ENCODE measurements at places on chromosomes 5 and 9.

- no peak for DNase-seq
These were observed 13.1 kb downstream of the PSD2 start for GRCh38 chr5:139808481-139809330.

DNA sequence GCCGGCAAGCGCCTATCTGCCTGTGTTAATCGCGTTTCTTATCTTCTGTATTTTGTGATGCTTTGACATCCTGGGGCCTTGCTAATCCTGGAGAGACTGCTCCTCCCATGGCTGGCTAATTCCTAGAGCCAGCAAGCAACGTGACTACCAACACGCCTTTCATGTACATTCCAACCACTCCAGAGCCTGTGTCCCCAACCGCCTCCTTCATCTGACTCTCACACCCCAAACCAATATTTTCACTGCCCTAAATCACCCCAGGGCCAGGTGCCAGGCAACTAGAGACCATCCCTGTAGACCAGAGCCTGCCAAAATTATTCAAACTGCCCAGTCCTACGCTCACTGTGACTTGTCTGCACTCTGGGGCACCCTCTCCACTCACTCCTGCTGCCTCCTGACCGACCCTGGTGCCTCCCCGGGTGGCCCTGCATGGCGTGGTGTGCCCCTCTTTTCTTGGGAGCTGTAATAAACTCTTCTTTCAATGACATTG, 50.5 kb upstream of the COL5A1 start:
- DNase-seq = peak; percentile 18

DNA sequence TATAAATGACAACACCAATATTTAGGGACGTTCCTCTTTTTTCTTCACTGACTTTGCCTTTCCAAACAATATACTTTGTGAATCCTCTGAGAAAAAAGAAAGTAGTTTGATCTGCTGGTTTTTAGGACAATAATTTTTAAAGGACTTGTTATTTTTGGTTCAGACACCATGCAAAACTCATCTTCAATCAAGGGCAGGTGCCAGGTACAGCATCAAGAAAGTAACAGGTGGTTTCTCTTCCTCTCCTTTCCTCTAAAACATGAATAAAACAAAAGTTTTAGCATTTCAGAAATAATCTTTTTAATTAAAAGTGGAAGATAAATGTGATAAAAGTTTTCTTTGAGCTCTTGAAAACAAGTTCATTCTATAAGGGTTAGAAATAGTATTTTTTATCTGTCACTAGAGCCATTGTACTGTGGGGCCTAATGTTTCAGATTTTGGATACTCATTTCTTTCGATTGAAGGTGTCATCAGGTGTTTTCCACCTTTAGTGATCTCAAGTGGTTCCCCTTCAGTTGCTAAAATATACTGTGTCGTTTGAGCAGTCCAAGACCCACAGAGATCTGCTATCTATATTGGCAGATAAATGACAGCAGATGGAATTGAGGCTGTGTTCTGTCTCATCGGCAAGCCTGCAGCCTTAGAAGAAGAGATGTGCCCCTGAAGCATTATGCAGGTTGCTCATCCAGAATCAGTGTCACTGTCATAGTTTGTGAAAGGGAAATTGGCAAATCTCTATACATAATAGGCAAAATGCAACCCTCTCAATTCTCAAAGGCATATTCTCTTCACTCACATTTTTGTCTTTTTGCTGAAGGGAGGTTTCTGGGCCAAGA, 499.7 kb downstream of the PDE4D start:
- no peak for DNase-seq

GRCh38 chr5:177983763-177984583, 12.1 kb downstream of the PROP1 start:
- peak; percentile 89 for DNase-seq

- no peak for DNase-seq
These were observed 259.4 kb downstream of the CRB2 start for GRCh38 chr9:123615381-123615780.

DNA sequence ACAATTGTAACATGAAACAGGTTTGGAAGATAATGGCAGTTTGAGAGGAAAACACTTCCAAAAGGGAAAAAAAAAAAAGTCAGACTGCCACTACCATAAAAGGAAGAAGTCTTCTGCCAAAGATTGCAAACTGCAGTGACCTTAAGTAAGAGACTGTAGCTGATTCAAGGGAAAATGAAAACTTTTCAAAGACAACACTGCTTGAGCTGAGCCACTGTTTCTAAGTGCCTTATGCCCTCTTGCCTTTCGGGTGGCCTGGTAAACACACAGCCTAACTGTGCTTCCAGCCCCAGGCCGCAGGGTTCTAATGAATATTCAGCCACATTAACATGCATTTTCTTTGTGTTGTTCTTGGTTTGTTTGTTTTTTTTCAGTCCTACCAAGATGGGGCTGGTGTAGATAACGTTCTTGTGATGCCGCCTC, 354.6 kb downstream of the BNC2 start:
- DNase-seq = no peak

- DNase-seq = no peak
These were observed 12.1 kb downstream of the ZFAND5 start for GRCh38 chr9:72352911-72353388.

- DNase-seq = no peak
These were observed 5.5 kb upstream of the SET start for GRCh38 chr9:128683340-128684064.

DNA sequence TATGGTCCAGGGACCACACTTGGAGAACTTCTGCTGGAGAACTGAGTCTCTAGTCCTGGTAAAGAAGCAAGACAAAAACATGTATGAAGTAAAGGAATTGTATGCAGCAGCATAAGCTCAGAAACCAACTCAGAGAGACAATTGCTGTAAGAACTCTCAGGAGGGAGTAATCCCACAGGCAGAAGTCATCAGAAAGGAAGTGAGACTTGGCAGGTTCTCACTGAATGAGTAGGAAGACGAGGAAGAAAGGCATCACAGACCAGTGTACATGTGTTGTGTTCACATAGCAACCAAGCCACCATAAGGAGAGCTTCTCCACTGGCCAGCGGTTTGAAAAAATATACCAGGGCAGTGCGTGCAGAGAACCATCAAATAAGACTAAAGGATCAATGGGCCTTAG, 57.9 kb upstream of the FST start:
- DNase-seq = no peak

GRCh38 chr9:112078432-112078831, 96.7 kb downstream of the SUSD1 start:
- no peak for DNase-seq

DNA sequence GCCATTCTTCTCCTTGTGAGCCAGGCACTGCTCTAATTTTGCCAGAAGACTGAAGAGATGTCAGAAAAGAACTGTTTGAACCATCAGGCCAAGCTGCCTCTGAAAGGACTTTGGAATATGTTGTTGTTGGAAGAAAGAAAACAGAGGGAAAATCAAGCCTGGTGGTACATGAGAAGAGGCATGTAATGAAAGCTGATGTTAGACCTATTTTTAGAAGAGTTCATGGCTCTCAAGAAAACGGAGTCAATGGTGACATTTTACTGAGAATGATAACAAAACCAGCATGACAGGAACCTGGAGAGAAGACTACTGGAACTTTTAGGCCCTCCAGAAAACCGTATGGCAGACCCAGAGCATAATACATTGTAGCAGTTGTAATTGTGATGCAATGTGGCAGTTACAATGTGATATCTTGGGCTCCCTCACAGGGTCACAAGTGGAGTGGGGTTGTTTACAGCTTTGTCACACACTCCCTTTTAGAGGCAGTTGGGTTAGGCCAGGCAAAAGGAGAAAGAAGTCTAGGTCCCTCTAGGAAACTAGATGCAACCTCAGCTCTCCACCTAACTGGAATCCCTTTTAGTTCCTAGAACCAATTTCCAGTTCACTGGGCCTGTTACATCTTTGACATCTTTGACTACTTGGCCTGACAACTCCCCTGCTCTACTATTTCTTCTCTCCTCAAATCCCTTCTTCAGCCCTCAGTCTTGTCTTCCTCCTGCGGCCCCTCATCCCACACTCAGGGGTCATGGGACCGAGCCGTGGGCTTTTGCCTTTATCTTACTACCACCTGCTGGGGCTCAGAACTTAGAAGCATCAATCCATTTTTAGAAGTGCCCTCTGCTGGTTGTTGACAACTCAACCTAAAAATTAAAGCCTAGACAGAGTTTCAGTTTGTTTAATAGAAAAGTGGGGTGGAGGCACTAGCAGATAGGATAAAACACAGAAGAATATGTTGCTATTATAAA, 61.2 kb upstream of the JAK2 start:
- no peak for DNase-seq

- no peak for DNase-seq
These were observed 694 bp upstream of the PHPT1 start for GRCh38 chr9:136848393-136849037.

DNA sequence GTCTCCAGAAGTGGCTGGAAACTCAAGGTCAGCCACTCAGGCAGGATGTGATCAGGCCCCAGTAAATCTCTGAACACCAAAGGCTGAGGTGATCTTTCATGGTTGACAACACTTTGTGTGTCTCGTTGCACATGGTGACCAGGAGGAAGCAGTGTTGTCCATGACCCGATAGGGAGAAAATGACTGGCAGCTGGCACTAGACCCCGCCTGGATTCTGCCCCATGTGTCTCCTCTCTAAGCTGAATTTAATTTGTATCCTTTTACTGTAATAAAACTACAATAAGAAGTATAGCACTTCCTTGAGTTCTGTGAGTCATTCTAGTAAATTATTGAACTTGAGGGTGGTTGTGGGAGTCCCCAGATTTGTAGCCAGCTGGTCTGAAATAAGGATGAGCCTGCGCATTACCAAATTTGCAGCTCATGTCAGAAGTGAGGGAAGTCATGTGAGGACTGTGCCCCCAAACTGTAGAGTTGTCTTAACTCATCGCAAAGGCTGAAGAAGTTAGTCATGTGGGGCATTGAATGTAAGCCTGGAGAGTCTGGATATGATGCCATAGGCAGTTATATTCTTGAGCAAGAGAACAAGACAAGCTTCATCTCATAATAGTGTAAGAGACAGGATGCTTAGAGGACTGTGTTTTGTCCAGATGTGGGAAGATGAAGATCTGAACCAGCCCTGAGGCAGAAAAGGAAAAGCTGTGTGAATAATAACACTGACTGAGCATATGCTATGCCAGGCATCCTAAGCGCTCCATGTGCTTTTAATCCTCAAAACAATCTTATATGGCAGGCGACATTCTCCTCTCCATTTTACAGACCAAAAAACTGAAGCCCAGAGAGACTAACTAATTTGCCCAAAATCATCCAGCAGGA, 55.9 kb downstream of the TMEM215 start:
- DNase-seq = no peak

GRCh38 chr9:126724226-126724625, 80.6 kb upstream of the ZBTB43 start:
- peak; percentile 64 for DNase-seq

DNA sequence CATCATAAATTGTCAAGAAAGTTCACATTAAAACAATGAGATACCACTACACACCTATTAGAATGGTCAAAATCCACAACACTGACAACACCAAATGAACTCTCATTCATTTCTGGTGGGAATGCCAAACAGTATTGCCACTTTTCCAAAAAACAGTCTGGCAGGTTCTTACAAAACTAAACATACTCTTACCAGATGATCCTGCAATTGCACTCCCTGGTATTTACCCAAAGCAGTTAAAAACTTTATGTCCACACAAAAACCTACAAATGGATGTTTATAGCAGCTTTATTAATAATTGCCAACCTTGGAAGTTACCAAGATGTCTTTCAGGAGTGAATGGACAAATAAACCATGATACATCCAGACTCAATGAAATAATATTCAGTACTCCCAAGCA, 56.8 kb downstream of the ZNF608 start:
- DNase-seq = no peak

GRCh38 chr9:91923145-91923544, 26.9 kb downstream of the ROR2 start:
- DNase-seq = peak; percentile 30

- DNase-seq = no peak
These were observed 49.3 kb upstream of the SYNPO start for GRCh38 chr5:150590979-150591695.

GRCh38 chr9:137851516-137852267, 25.9 kb upstream of the CACNA1B start:
- DNase-seq = no peak

- DNase-seq = no peak
These were observed 70.9 kb downstream of the TRIO start for GRCh38 chr5:14213813-14214585.

DNA sequence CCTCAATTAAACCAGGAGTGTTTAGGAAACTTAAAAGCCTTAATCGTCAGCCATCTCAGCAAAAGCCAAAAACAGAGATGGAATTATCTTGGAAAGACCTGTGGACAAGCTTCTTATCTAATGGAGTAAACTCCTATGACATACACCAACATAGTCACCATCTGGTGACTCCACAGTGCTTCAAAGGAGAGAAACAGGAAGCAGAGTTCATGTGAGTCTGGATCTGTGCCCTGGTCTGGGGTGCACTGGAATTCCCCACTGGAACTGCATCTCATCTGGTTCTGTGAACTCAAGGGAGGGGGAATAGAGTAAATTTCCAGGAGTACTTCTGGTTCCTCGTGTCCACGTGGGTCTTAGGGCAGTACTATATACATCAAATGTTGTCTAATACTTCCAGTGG, 36.3 kb upstream of the KCNN2 start:
- DNase-seq = no peak

DNA sequence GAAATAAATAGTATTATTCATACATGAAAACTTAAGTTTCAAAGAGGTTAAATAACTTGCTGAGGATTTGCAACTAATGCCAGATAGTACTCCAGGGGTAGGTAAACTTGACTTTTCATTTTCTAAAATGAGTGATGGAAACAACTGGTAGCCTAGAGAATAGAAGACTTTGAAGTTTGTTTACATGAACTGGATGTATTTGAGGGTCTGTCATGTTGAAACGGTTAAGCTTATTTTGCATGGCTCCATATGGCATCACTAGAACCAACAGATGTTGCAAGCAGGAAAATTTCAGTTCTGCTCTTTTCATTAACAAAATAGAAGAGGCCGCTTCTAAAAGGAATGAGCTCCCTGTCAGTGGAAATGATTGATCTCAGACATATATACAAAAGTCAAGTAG, 105.1 kb upstream of the SGCD start:
- DNase-seq = no peak

GRCh38 chr5:72346398-72346797, 26.2 kb downstream of the PTCD2 start:
- DNase-seq = no peak

DNA sequence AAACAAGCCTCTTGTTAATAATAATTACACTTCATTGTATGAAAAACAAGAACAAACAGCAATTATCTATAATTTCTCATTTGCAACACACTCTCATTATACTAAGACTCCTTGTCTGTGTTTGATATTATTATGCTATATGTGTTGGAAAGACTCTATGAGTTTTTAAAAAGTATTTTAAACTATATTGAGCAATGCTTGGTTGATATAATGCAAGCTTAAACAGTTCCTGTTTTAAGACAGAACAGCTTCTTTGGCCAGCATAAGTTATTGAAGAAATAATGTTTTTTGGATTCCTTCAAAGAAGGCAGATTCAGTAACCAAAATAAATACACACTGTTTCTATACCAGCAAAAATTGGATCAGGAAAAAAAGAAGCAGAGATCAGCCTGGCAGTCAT, 871.4 kb downstream of the MAT2B start:
- no peak for DNase-seq

GRCh38 chr5:155189476-155189875, 175.9 kb downstream of the KIF4B start:
- DNase-seq = no peak

GRCh38 chr5:16076657-16077056, 102.9 kb downstream of the MARCHF11 start:
- no peak for DNase-seq

- no peak for DNase-seq
These were observed 156.4 kb upstream of the ADAMTS16 start for GRCh38 chr5:4983701-4984100.
